Stimulated activated CD4-positive, alpha-beta T cell treated with anti-CD3 and anti-CD28 coated beads, TNF-alpha, amount 100 ng/mL, for 48 hours (primary cell): ENCODE measurements at places on chromosomes 7 and 10.

DNA sequence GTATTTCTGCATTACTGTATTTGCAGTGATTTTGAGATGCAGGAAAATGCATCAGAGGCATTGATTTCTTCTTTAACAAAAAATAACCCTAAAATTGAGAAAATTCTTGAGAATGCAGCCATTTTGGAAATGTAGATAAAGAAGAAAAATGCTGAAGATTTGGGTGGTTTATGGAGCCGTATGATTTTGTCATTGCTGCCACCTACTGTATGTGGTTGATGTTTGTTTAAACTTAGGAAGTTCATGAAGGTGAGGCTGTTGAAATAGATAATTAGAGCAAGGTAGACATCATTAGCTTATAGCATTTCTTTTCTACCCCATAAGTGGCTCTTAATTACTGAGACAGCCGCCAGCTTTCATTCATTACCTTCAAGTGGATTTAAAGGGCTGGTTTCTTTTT lies 92.1 kb upstream of the SAMD8 start:
- DNase-seq: no peak

DNA sequence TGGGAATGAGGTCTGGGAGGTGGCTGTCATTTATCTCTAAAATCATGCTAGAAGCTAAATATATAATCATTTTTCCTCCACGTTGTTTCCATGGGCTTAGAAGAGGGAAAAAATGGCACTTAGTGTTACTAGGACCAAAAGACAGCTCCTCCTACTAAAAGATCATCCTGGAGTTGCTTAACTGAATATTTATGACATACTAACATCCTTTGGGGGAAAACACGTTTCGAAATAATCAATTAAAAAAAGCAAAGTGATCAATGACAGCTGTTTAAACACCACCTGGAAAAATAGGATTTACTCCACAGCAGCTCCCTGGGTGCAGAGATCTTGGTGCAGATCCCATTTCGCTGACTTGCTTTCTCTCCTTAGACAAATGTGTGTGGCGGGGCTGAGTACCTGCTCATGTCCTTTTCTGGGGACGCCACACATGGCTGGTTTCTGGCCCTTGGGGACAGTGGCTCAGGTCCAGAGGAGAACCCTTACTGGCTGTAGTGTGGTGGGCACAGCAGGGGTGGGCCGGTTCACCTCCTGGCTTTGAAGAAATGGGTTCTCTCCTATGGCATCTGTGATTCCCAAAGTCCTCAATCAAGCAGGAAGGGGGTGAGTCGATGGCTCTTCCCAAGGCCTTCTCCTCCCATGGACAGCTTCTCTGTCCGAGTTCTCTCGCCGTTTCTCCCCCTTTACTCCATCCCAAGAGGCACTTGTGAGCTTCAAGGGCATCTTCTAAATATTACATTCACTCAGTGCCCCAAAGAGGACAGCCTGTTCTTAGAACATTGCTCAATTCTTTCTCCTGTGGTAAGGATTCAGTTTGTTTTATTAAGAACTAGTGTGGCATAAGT lies 156.4 kb upstream of the KLF14 start:
- no peak for DNase-seq

DNA sequence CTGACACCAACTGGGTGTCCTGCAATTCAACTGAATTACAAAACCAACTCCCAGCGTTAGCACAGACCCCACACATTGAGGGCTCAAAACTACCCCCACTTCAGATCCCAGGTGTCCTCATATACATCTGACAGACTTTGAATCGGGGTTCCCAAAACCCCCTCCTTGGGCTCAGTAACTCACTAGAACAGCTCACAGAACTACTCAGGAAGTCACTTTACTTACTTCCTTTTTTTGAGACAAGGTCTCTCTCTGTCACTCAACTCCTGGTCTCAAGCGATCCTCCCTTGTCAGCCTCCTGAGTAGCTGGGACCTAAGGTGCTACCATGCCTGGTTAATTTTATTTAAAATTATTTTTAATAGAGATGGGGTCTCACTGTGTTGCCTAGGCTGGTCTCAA lies 456.0 kb downstream of the SDK1 start:
- no peak for DNase-seq

DNA sequence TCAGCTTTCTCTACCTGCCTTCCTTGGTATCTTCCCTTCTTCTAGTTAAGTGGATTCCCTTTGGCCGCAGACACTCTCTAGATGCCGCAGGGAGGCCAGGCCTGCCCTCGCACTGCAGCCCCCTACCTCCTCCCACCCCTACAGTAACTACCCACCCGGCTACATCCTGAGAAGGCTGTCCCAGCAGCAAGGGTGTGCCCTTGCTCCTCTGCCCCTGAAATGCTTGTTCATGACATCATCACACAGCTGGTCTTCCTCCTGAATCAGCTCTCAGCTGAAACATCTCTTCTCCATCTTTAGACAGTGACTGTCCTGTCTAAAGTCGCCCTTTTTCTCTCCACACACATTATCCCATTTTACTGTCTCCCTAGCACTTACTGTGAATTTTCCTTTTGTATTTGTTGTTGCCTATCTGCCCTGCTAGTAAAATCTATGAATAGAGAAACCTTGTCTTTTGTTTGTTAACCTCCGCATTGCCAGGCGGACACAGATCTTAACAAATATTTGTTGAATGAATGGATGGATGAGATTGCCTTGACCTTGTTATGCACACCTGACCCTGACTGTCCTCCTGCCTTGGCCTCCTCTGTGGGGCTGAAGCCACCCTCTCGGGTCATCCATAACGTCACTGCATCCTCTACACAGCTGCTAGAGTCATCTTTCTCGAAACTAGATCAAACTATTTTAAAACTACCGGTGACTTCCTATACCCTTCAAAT lies 108.9 kb upstream of the GATA3 start:
- no peak for DNase-seq

GRCh38 chr10:126147866-126148587 lies 240.2 kb downstream of the ADAM12 start:
- DNase-seq: no peak

GRCh38 chr10:5943536-5943935 lies 33.8 kb downstream of the IL15RA start:
- DNase-seq: no peak

- DNase-seq: no peak
These were observed 55.0 kb downstream of the BICC1 start for GRCh38 chr10:58567652-58568051.

GRCh38 chr10:1476455-1476803 lies 260.9 kb downstream of the ADARB2 start:
- no peak for DNase-seq

- DNase-seq: no peak
These were observed 62.3 kb upstream of the BTBD16 start for GRCh38 chr10:122208571-122209430.

DNA sequence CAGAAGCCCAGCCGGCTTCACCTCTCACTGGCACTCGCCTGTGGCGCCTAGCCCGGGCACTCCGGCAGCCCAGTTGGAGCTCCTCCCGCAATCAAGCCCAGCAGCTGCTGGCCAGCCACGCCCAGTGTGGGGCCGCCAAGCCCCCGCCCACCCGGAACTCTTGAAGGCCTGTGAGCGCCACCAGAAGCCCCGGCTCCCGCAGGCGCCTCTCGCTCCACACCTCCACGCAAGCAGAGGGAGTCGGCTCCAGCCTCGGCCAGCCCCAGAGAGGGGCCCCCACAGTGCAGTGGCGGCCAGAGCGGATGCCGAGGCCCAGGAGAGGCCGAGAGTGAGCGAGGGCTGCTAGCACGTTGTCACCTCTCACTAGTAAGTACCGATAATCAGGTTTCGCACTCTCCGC lies 240.7 kb downstream of the TFEC start:
- no peak for DNase-seq

DNA sequence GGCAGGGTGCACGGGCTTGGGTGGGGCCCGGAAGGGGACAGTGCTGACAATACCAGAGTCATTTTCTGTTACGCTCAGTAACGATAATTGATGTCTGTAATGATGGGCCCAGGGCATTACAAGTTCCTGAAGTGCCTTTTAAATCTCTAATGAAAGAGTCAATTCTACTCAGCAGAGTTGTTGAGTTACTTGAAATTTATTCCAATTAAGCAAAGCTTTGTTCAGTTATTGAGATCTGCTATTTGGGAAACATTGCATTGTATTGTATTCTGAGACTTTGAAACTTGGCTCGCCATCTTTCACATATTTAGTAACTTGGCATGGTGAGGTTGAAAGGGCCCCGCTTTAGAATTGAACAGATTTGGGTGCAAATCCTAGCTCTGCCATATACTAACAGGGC lies 34.7 kb downstream of the MINDY4 start:
- no peak for DNase-seq

DNA sequence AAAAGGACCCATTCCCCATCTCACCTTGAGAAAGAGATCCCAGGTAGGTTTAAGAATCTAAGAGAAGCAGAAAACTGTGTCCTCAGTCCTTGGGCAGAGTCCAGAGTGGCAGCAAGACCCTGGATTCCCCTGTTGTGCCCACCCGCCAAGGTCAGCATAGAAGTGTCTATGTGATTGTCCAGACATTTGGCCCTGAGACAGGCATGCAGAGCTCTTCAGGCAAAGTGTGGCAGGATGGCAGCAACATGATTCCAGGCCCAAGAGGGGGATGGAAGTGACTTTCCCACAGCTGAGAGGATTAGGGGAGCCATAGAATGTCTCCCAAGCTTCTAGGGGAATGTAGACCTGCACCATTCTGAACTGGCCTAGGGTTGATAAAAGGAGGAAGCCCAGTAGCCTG lies 39.1 kb upstream of the OPALIN start:
- DNase-seq: no peak

GRCh38 chr7:70645876-70646351 lies 486.0 kb upstream of the GALNT17 start:
- DNase-seq: no peak

DNA sequence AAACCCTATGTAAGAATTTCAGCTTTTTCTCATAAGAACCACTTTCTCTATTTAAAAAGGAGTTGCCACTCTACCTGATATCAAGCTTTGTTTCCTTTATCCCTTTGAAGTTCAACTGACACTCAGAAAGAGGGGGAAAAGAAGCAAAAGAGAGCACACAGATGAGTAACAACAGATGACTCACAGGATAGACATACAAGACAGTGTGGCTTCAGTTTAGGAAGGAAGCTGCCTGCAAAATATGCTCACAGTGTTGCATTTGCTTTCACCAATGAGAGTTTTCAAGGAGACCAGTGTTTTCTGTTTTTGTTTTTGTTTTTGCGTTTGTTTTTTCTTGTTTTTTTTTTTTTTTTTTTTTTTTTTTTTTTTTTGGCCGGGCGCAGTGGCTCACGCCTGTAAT lies 1181.6 kb downstream of the DNAJB9 start:
- DNase-seq: no peak

GRCh38 chr7:5615190-5616070 lies 166.0 kb downstream of the RNF216 start:
- no peak for DNase-seq

- DNase-seq: no peak
These were observed 27.1 kb upstream of the ZFAND2A start for GRCh38 chr7:1187127-1187526.

- DNase-seq: no peak
These were observed 5.3 kb downstream of the COL1A2 start for GRCh38 chr7:94400022-94400421.

DNA sequence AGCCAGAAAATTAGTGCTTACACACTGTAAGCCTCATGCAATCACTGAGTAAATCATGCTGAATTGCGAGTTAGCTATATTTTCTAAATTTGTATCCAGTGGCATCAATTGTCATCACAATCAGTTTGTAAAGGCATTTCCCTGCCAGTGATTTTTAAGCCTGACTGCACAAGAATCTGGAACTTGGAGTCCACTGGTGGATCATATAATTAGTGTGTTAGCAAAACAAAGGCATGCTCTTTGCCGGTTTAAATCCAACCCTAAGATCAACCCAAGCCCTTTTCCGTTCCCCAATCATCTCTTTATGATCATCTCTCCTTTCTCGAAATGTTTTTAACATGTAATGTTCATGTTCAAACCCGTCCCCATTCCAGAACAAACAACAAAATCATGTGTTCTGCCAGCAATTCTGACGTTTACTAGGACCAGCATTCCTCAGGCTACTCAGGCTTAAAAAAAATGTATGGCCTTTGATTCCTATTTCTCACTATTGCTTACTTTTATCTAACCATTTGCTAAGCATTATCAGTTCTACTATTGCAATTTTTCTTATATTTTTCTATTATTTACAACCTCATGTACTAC lies 649.2 kb downstream of the SORCS1 start:
- DNase-seq: no peak

DNA sequence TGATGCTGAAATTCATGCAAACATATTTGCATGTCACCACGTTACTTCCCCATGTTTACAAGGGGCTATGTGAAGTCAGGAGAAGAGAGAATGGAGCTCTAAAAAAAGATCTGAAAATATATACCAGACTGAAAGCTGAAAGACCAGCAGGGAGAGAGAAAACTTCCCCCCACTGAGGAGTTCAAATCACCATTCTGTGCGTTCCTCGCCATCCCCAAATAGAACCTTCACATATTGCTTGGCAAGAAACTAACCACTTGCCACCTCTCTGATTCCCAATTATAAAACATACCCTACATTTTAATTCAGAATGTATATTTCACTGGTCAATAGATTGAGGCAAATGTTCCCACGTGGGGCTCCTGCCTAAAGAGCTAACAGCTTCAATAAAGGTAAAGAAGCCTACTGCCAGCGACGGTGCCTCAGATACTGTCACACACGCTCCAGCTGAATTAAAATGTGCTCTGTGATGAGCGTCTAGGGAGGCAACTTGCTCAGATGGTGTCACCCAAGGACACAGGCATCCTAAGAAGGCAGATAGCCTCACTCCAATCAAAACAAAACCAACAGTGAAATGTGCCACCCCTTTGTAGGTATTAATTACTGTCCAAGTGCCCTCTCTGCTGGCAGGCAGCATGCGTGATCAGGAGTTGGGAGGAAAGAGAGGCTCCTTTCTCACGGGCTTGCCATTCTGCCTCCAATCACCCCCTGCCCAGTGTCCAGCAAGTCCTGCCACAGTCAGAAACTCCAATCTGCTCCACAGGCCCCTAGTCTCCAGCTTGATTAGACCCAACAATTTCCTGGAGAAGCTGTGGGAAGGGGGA lies 298.2 kb downstream of the GRID1 start:
- no peak for DNase-seq

- DNase-seq: no peak
These were observed 72.3 kb upstream of the STEAP1B start for GRCh38 chr7:22572292-22572691.

- DNase-seq: no peak
These were observed 319.3 kb downstream of the INHBA start for GRCh38 chr7:41383596-41383995.

DNA sequence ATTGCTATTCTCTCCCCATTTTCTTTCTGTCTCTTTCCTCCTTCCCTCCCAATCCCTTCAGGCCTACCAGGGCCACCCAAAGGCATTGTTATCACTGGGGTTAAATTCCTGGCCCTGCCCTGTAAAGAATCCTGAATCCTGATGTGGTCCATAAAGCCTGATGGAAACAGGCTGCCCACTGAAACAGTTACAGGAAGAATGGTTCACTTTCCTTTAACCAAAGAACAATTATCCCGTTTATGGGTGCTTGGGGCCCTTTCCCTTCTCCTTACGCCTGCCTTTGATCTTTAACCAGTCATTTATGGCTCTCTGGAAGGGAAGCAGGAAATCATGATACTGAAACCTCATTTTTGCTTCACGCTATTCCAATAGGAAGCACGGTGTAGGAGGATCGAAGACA lies 273.1 kb upstream of the NEBL start:
- no peak for DNase-seq

- no peak for DNase-seq
These were observed 35.2 kb downstream of the KCNMA1 start for GRCh38 chr10:77602231-77602912.
